ENCODE measurements at places on chromosomes 7 and 10. TPM values are rescaled to one million over a fixed set of nuclear protein-coding genes. Genes with fewer than 3 reads are reported as not detected.

DNA sequence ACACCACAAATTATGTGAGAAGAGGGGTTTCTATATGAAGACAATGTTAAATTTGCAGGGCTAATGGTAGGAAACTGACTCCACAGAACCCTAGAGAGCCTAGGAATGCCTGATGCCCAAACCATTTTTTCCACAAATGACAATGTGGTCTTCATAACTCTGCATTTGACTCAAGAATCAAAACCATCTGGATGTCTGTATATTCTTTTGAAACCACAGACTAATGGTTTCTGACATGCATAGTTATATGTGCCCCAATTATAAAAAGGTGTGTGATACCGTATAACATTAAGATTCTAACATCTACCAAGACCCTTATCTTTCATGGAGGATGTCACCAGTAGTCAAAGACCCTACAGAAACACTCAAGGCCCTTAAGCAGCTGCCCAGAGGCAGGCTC is 20.3 kb downstream of the SEC61G start:
- H3K36me3 ChIP-seq = no peaks in the 10 kb centered on the region
- no peak for DNase-seq
- no peaks in the 10 kb centered on the region for H3K4me1 ChIP-seq
- no peaks in the 10 kb centered on the region for H3K27me3 ChIP-seq
- no peak overlapping the region for H3K4me3 ChIP-seq

- H3K27me3 ChIP-seq = no peaks in the 10 kb centered on the region
- H3K27ac ChIP-seq = no peak overlapping the region
- H3K36me3 ChIP-seq = peaks cover 12% of the 10 kb centered on the region
Measured at GRCh38 chr10:73838008-73838567, 26.7 kb upstream of the NDST2 start.

DNA sequence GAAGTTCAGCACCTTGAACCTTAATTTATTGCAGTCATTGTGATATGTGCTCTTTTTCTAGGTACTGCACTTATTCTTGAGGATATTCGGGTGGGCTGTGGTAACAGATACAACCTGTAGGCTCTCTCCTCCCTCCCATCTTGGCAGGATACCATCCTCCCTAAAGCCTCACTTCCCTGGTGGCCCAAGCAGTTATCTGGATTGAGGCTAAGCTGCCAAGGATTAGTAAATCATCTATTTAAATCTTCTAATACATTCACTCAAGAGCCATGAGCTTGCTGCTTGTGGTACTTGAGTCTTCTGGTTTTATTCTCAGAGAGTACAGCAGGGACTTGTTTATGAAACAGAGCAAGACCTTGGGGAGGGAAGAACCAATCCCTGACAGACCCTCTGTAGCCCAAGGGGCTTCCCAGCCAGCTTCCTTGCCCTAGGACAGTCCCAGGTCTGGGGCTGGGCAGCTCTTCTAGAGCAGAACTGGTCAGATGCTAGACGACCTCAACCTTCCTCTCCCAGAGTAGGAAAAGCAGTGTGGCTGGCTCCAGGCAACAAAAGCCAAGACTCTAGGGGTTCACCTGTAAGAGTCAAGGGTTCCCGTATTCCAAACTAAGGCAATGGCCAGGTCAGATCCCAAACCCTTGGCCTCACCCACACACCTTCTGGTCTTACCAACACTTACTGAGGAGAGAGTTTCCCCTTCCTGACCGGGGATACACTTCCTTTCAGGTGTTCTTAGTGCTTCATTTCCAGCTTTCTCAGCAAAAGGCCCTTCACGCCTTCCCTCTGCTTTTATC is 21.3 kb downstream of the WNT8B start:
- H3K36me3 ChIP-seq = no peaks in the 10 kb centered on the region
- no peak overlapping the region for H3K4me3 ChIP-seq
- peaks cover 27% of the 10 kb centered on the region for H3K27me3 ChIP-seq
- H3K27ac ChIP-seq = no peak overlapping the region
- no peaks in the 10 kb centered on the region for H3K4me1 ChIP-seq
- no peak for DNase-seq

- H3K4me1 ChIP-seq = no peaks in the 10 kb centered on the region
- no peak overlapping the region for H3K4me3 ChIP-seq
- H3K36me3 ChIP-seq = no peaks in the 10 kb centered on the region
Measured at GRCh38 chr7:26880852-26881251, 16.5 kb upstream of the SKAP2 start.

- DNase-seq = peak; percentile 94
- H3K4me3 ChIP-seq = no peak overlapping the region
- H3K27ac ChIP-seq = peak overlapping the region; percentile 72
- H3K27me3 ChIP-seq = no peaks in the 10 kb centered on the region
- no peaks in the 10 kb centered on the region for H3K4me1 ChIP-seq
Measured at GRCh38 chr10:58023341-58024073, 244.2 kb downstream of the IPMK start.

DNA sequence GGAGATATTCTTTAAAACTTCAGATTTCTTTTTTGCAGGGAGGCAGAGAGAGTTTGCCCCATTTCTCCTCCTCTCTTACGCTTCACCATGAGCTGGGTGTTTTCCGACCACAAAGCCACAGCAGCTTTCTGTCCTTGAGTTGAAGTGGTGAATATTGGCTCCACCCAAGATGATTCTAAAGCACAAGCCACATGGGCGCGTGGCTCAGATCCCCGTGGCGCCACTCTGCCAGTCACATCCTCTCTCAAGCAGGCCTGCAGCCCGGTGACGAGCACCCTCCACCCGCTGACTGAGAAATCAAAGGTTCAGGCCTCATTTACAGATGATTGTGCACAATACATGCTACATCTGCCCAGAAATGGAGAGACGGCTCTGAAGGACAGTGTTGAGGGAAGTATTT is 27.6 kb upstream of the RNF32 start:
- no peak for DNase-seq
- H3K4me1 ChIP-seq = no peaks in the 10 kb centered on the region
- H3K4me3 ChIP-seq = no peak overlapping the region
- peaks cover 2% of the 10 kb centered on the region for H3K27me3 ChIP-seq
- no peaks in the 10 kb centered on the region for H3K36me3 ChIP-seq
- no peak overlapping the region for H3K27ac ChIP-seq

DNA sequence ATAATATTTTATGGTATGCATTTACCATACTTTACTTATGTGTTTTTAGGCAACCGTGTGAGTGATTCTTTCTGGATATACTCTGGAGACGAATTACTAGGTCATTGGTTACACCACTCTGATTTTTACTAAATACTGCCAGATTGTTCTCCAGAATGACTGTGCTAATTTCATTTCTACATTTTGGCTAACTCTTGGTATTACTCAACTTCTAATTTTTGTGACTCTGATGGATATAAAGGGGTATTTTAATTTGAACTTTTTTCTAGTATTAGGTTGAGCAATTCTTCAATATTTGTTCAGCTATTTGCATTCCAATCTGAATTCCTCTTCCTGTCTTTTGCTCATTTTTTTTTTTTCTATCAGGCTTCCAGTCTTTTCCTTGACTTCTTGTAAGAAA is 223.6 kb downstream of the MDFIC start:
- H3K27ac ChIP-seq = no peak overlapping the region
- no peak overlapping the region for H3K4me3 ChIP-seq
- H3K4me1 ChIP-seq = no peaks in the 10 kb centered on the region
- peak; percentile 79 for DNase-seq
- no peaks in the 10 kb centered on the region for H3K27me3 ChIP-seq
- H3K36me3 ChIP-seq = no peaks in the 10 kb centered on the region

GRCh38 chr10:49389361-49389933 is 6.4 kb downstream of the DRGX start:
- no peaks in the 10 kb centered on the region for H3K4me1 ChIP-seq
- H3K27me3 ChIP-seq = peaks cover 16% of the 10 kb centered on the region
- H3K4me3 ChIP-seq = no peak overlapping the region
- no peaks in the 10 kb centered on the region for H3K36me3 ChIP-seq
- no peak for DNase-seq

- H3K4me1 ChIP-seq = no peaks in the 10 kb centered on the region
- no peak for DNase-seq
- no peaks in the 10 kb centered on the region for H3K36me3 ChIP-seq
- H3K27ac ChIP-seq = no peak overlapping the region
- H3K27me3 ChIP-seq = no peaks in the 10 kb centered on the region
- H3K4me3 ChIP-seq = no peak overlapping the region
Measured at GRCh38 chr10:24007359-24007758, 201.6 kb upstream of the KIAA1217 start.

GRCh38 chr10:76993213-76993612 is 644.4 kb downstream of the KCNMA1 start:
- no peaks in the 10 kb centered on the region for H3K27me3 ChIP-seq
- H3K4me1 ChIP-seq = peaks cover 2% of the 10 kb centered on the region
- no peak overlapping the region for H3K4me3 ChIP-seq

DNA sequence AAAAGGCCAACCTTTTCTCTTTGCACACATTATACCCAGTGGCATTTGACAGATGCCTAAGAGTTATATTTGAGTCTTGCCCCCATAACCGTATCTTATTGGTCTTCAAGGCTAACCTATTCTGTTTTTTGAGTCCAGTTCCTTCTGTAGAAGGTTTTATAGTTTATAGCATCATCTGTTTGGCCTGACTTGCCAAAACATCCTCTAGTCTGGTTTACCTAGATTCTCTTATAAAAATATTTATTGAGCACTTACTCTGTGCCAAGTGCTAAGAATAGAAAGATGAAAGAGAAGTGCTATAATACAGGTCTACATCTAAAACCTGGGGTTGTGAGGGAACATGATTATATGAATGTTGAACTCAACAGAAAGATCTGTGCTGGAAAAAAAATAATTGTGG is 55.9 kb upstream of the PIP4K2A start:
- no peak overlapping the region for H3K27ac ChIP-seq
- DNase-seq = no peak
- H3K4me1 ChIP-seq = no peaks in the 10 kb centered on the region

DNA sequence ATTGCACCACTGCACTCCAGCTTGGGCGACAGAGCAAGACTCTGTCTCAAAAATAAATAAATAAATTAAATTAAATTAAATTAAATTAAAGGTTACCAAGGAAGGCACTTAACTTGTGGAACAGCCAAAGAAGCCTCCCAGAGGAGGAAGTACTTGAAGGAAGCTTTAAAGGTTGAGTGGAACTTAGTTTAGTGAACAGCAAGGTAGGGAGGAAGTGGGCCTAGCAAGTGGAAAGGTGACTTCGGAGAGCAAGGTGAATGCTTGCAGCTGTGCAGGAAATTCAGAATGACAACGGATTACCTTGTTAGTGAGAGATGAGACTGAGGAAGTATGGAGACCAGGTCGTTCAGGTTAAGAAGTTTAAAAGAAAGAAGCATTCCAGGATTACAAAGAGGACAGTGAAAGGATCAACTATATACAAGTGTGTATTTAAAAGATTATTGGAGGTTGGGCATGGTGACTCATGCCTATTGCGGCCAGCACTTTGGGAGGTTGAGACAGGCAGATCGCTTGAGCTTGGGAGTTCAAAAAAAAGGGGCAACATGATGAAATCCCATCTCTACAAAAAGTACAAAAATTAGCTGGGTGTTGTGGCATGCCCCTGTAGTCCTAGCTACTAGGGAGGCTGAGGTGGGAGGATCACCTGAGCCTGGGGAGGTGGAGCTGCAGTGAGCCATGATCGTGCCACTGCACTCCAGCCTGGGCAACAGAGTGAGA is 12.8 kb upstream of the RPEL1 start:
- peaks cover 14% of the 10 kb centered on the region for H3K4me1 ChIP-seq
- no peaks in the 10 kb centered on the region for H3K36me3 ChIP-seq
- DNase-seq = peak; percentile 79
- H3K4me3 ChIP-seq = no peak overlapping the region

- no peak for DNase-seq
- no peaks in the 10 kb centered on the region for H3K36me3 ChIP-seq
- H3K27me3 ChIP-seq = no peaks in the 10 kb centered on the region
- no peaks in the 10 kb centered on the region for H3K4me1 ChIP-seq
- H3K4me3 ChIP-seq = no peak overlapping the region
Measured at GRCh38 chr7:135213831-135214230, 2.5 kb upstream of the WDR91 start.

GRCh38 chr7:117251687-117252086 is 71.2 kb downstream of the WNT2 start:
- H3K36me3 ChIP-seq = no peaks in the 10 kb centered on the region
- peak overlapping the region; percentile 53 for H3K27ac ChIP-seq
- H3K27me3 ChIP-seq = no peaks in the 10 kb centered on the region
- peak; percentile 96 for DNase-seq

- no peak overlapping the region for H3K4me3 ChIP-seq
- no peaks in the 10 kb centered on the region for H3K4me1 ChIP-seq
- DNase-seq = no peak
- H3K27me3 ChIP-seq = no peaks in the 10 kb centered on the region
- H3K36me3 ChIP-seq = no peaks in the 10 kb centered on the region
Measured at GRCh38 chr10:27157150-27157549, 2.0 kb downstream of the MASTL start.

DNA sequence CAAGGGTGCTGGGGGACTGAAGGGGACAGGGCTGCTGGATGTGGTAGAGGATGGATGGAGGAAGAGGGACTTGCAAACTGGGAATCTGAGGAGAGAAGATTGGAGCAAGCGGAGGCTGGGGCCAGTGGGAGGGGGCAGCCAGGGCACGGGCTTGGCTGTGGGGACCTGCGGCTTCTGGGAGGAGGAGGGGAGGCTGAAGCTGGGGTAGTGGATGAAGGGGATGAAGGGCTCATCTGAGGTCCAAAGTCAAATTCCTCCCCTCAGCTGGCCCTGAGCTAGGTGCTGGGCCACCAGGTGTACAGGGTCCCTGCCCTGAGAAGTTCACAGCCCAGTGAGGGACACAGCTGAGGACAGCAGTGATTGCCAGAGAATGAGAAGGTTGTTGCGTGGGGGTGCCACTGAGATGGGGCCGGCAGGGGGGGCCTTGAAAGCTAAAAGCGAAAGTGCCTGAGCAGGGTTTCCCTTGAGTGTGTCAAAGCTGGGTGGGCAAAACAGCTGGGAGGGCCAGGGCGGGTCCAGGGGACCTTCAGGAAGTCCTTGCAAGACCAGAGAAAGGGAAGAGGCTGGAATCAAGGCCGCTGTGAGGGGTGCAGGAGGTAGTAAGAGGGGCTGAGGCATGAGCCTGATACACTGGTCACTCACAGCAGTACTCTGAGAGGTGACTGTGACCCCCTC is 75.2 kb downstream of the MYL10 start:
- H3K4me3 ChIP-seq = no peak overlapping the region
- no peak for DNase-seq
- H3K27ac ChIP-seq = no peak overlapping the region

DNA sequence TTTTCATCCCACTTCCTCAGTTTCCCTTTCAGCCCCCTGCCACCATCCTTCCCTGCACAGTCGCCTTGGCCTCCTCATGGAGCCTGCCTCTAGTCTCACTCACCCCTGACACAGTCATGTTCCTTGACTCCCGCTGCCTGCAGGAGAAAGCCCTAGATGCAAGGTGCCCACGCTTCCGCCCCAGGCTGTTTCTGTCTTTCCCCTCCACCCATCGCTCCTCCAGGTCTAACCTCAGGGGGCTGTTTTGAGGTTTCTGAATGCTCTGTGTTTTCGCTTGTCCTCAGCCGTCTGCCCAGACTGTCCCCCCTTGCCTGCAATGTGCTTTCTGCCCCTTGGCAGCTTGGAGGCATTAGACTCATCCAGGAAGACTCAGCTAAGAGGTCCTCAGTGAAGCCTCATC is 89.9 kb downstream of the EMX2 start:
- no peak overlapping the region for H3K27ac ChIP-seq
- no peaks in the 10 kb centered on the region for H3K27me3 ChIP-seq
- H3K4me3 ChIP-seq = no peak overlapping the region

- peaks cover 6% of the 10 kb centered on the region for H3K4me1 ChIP-seq
- no peaks in the 10 kb centered on the region for H3K27me3 ChIP-seq
- no peaks in the 10 kb centered on the region for H3K36me3 ChIP-seq
- DNase-seq = no peak
Measured at GRCh38 chr10:35382096-35382495, 45.8 kb downstream of the CCNY start.

INA gene
- 0.50 TPM for total RNA-seq

STEAP2 gene
- total RNA-seq = 29.8 TPM

ANXA8 gene
- total RNA-seq = not detected

SLC29A3 gene
- total RNA-seq = 2.3 TPM

FAM3C gene
- total RNA-seq = 21.6 TPM
